ENCODE measurements at places on chromosomes 13 and 19.

DNA sequence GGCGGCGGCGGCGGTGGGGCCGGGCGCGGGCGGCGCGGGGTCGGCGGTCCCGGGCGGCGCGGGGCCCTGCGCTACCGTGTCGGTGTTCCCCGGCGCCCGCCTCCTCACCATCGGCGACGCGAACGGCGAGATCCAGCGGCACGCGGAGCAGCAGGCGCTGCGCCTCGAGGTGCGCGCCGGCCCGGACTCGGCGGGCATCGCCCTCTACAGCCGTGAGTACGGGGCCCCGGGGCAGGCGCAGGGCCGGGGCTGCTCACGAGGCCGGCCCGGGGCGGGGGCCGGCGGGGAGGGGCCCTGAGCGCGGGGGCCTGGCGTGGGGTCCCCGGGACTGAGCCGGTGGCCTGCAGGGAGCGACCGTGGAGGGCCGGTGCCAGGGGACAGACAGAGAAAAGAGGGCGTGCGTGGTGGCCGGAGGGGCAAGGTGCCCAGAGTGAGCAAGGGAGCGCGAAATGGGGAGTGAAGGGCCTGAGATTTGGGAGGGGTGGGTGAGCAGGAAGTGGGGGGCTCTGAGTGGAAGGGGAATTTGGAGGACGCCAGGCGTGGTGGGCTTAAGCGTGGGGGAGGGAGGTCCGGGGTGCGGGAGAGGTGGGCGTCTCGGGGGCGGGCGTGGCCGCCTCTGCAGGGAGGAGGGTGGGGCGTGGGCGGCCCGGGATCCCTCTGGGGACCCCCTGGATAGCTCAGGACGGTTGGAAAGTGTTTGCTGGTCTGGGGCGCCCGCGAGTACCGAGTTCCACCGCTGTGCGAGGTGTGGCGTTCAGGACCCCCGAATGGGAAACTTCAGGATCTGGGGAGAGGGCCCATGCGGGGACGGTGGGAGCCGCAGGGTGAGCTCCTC lies 575 bp downstream of the CARM1 start:
- peak; percentile 19 for DNase-seq

DNA sequence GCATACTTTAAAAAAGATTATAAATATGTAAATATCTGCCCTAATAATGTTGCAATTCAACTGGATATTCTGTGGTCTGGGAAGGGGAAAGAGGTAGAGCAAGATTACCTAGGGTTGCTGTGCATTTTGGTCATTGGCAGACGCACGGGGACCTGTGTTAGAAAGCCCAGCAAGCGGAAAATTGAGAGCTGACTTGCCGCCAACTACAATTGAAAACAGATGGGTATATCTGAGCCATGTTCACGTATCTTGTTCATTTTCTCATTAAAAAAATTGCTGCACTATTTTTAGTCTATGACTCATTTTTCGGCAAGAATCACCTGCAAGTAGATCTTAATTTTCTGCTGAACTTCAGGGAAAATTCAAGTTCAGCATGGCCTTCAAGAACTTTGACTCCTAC lies 308.5 kb upstream of the TMTC4 start:
- DNase-seq = no peak

DNA sequence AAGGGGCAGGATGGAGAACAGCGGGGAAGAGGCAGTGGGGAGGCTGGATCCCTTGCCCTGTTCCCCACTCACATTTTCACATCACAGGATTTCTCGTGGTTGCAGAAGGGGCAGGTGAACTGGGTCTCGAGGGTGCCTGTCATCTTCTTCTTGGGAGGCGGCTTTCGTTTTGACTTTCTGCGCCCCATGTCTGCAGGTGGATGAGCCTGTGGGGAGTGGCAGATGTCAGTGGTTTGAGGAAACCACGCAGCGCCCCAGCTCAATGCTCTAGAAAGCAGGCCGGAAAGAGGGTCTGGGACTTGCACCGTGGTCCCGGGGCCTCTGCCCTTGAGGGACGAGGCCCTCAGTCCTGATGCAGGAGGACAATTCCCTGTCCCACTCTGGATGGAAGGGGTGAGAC lies 4.9 kb downstream of the ELOF1 start:
- no peak for DNase-seq

DNA sequence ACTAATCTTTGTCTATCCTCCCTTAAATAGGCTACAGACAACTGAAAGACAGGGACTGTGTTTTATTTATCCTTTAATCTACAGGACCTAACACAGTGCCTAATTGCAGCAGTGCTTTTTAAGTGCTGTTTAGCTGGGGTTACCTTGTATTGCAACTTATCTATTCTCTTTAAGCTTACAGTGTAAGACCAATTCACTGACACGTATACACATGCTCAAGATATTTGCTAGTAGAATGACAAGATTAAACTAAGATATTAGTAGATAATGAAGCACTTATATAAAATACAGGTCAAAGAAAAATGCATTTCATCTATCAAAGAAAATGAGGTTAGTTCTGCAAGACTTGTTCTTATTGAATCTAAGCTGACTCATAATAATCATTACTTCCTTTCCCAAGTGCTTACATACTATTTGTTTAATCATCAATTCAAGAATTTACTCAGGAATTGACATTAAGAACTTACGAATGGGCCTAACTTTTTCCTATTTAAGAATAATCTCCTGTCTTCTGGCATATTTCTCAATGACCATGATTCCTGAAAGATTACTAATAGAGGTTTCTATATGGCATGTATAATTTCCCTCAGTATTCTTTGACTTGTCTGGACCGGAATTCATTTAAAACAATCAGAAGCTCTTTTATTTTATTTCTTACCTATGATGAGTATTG lies 75.8 kb upstream of the MAB21L1 start:
- no peak for DNase-seq

DNA sequence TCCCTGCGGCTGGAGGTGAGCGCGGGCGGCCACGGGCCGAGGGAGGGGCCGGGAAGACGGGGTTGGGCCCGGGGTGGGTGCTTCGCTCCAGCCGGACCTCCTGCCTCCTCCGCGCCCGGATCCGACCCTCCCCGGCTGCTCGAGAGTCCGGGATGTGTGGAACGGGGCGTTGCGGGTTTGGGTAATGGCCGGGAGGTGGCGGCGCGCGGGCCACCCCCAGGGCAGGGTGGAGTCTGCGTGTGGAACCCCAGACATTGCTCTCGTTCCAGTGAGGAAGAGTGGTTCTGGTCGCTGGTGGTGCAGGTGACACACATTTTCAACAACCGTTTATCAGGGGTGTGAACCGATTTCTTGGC lies 38.8 kb downstream of the ARHGEF7 start:
- peak; percentile 63 for DNase-seq

- no peak for DNase-seq
These were observed 5.7 kb upstream of the CD70 start for GRCh38 chr19:6596621-6597020.
